ENCODE measurements at places on chromosomes 3 and 15. TPM values are rescaled to one million over a fixed set of nuclear protein-coding genes. Genes with fewer than 3 reads are reported as not detected.

GRCh38 chr3:34988296-34988695 lies 651.0 kb upstream of the ARPP21 start:
- H3K27ac ChIP-seq, result no peak overlapping the region
- H3K4me1 ChIP-seq, result no peaks in the 10 kb centered on the region
- no peak overlapping the region for H3K4me3 ChIP-seq
- no peak for DNase-seq
- H3K27me3 ChIP-seq, result no peaks in the 10 kb centered on the region
- H3K36me3 ChIP-seq, result no peaks in the 10 kb centered on the region

- H3K4me1 ChIP-seq, result peaks cover 55% of the 10 kb centered on the region
- H3K4me3 ChIP-seq, result peak overlapping the region; percentile 20
- H3K27ac ChIP-seq, result peak overlapping the region; percentile 58
- peaks cover 95% of the 10 kb centered on the region for H3K27me3 ChIP-seq
- no peaks in the 10 kb centered on the region for H3K36me3 ChIP-seq
Observed at GRCh38 chr15:76339305-76340197, 3.0 kb downstream of the ISL2 start.

GRCh38 chr3:46895204-46895660 lies 17.7 kb downstream of the PTH1R start:
- peaks cover 12% of the 10 kb centered on the region for H3K27me3 ChIP-seq
- H3K36me3 ChIP-seq, result no peaks in the 10 kb centered on the region
- no peak overlapping the region for H3K4me3 ChIP-seq
- H3K4me1 ChIP-seq, result peaks cover 37% of the 10 kb centered on the region
- DNase-seq, result peak; percentile 84
- no peak overlapping the region for H3K27ac ChIP-seq

DNA sequence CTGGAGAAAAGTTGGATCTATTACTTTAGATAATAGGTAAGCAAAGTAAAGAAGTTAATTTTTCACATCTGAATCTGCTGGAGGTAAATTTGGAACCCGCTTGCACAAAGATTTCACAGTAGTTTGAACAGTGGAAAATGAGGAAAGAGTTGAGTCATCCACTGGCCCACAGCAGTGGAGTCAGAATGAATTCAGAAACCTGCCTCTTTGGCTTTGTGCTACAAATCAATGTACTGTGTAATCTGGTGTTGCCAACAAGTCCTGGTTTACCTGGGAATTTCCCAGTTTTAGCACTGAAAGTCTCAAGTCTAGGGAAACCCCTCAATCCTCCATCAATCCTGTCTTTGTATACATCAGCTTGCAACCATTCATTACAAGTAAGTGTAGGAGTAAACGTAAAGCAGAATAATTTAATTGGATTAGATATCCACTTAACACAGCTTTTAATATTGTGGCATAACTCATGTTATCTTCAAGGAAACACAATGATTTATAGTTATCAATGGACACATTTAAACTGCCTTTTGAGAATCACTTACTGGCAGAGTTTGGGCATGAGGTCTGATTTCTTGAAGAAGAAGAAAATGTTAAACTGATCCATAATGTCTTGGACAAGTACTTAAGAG lies 100.6 kb downstream of the DCLK3 start:
- no peaks in the 10 kb centered on the region for H3K4me1 ChIP-seq
- H3K36me3 ChIP-seq, result no peaks in the 10 kb centered on the region
- no peak overlapping the region for H3K27ac ChIP-seq
- no peaks in the 10 kb centered on the region for H3K27me3 ChIP-seq

DNA sequence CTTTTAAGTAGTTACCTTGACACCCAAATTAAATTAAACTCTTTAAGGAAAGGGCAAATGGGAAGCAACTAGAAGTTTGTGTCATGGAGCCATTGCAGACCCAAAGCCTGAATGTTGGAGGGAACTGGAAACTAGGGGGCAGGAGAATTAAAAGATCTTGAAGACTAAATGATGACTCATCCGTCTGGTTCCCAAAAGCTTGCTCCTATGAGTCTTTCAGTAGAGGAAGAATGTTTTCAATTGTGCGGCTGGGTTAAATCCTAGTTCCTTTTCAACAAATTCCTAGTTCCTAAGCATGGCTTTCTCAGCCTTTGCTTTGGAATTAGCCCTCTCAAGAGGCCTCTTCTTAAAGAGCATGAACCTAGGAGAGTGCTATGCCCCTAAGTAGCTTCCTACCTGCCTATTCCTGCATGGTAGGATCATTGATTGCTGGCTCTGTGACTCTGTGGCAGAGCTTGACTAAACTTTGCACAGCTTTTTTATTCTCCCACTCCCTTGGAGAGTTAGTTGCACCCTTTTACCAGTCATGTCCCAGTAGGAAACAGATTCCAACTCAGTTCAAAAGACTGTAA lies 17.7 kb downstream of the CLEC3B start:
- peaks cover 12% of the 10 kb centered on the region for H3K4me1 ChIP-seq
- no peak overlapping the region for H3K27ac ChIP-seq
- no peak overlapping the region for H3K4me3 ChIP-seq
- H3K27me3 ChIP-seq, result no peaks in the 10 kb centered on the region
- no peak for DNase-seq

DNA sequence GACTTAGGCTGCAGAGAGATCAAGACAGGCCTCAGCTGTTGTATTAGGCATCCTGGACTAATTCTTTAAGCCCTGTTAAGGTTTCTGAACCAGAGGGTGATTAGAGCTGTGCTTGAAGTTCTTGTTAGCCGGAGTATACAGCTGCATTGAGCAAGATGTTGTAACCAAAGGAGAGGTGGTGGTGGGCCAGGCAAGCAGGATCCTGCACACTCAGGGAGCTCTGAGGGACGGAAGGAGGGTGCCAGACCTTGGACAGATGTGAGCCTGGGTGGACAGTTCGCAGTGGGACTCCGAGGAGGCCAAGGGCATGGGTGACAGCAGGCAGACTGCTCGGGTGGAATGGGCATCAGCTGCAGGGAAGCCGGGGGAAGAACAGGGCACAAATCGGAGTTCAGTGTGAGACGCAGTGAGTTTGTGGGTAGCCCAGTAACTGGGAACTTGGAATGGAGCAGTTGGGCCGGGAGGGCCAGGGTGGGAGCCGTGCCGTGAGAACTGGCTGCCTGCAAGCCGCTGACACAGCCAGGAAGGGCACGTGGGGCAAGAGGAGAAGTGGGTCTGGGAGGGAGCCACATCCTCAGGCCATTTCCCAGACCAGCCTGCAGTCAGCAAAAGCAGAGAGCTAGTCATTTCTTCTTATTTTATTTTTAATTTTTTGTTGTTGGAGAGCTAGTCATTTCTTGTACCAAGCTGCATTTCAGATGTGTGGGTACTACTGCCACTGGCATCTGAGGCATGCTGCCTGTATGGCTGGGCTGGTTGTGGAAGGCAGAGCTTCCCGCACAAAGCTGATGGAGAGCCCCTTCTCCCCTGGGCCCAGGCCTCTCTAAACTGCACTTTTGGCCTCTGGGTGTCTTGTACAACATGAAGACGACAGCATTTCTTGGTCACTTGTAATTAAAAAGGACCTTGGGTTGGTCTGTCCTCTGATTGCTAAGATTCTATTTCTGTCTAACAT lies 61.0 kb downstream of the PGPEP1L start:
- H3K27ac ChIP-seq, result peak overlapping the region; percentile 85
- no peak overlapping the region for H3K4me3 ChIP-seq
- no peaks in the 10 kb centered on the region for H3K27me3 ChIP-seq
- H3K4me1 ChIP-seq, result peaks cover 46% of the 10 kb centered on the region
- DNase-seq, result peak; percentile 77
- peaks cover 22% of the 10 kb centered on the region for H3K36me3 ChIP-seq

DNA sequence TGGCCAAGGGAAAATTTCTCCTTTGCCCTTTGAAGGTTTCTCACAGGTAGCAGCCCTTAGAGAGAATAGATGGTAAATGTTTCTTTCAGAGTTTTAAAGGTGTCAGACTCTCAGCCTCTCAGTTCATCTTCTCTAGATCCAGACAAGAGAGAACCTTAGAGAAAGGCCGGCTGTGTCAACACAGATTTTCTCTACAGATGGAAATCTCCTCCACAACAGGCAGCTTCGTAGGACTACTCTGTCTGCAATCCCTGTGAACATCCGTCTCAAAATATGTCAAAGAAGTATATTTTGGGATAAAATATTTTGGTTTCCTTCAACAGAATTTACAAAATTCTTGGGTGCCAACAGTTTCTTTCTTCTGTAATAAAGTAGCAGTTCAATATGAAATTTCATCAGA lies 282.1 kb upstream of the POU1F1 start:
- H3K27ac ChIP-seq, result no peak overlapping the region
- H3K36me3 ChIP-seq, result no peaks in the 10 kb centered on the region

The GOLGA8J gene
- total RNA-seq, result not detected

The LIPH gene
- total RNA-seq, result 0.14 TPM

The RHOV gene
- total RNA-seq, result not detected

The FAM43A gene
- 11.1 TPM for total RNA-seq

The HEG1 gene
- total RNA-seq, result 32.8 TPM
